NCI-H187 (cell line): ENCODE measurements at places on chromosomes 4 and X.
A peak's percentile ranks its signal among the peaks of the same experiment; 100 is the strongest.

DNA sequence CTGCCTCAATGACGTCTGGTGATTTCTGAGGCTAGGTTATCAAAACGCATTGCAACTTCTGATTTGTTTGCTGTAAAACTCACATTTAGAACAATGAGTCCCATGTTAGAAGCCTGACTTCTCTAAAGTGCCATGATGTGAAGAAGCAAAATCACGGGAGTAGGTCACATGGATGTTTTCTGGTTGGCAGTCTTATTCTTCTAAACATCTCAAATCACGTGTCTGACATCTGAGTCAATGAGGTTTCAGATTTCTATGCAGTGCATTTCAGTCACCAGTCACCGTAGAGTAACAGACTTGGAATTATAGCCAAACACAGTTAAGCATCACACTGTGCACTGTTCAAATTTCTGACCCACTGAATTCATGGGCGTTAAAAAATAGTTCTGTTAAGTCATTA lies 482.1 kb downstream of the TMA16 start:
- DNase-seq, result no peak

DNA sequence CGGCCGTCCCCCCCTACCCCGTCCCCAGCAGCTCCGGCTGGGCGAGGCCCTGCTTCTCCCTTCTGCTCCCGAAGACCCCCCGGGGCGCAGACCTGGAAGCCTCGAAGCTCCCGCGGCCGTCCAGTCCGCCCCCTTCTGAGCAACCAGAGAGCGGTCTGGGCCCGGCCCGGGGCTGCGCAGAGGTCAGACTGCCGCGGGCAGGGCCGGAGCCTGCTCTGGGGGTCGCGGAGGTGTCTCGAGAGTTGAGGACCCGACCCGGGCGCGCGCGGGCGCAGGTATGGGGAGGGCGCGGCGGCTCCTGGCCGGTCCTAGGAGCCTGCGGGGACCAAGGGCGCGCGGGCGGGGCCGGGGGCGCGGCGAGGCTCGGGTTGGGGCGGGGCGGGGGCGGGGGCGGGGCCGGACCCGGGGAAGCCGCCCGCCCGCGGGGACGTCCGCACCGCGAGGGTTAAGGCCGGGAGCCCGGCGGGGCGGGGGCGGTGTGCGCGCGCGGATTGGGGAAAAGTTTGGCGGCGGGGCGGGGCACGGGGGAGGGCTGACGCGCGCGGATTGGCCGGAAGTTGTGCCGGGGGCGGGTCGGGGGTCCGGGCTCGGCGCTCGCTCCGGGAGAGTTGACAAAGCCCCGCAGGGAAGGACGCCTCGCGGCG lies at the start of gene FGFRL1:
Gene FGFRL1, plus strand, starts transcription at position 605 of the 644 bp plus-strand sequence. CDS start 860 bp downstream, outside the sequence.
- no peak for DNase-seq

DNA sequence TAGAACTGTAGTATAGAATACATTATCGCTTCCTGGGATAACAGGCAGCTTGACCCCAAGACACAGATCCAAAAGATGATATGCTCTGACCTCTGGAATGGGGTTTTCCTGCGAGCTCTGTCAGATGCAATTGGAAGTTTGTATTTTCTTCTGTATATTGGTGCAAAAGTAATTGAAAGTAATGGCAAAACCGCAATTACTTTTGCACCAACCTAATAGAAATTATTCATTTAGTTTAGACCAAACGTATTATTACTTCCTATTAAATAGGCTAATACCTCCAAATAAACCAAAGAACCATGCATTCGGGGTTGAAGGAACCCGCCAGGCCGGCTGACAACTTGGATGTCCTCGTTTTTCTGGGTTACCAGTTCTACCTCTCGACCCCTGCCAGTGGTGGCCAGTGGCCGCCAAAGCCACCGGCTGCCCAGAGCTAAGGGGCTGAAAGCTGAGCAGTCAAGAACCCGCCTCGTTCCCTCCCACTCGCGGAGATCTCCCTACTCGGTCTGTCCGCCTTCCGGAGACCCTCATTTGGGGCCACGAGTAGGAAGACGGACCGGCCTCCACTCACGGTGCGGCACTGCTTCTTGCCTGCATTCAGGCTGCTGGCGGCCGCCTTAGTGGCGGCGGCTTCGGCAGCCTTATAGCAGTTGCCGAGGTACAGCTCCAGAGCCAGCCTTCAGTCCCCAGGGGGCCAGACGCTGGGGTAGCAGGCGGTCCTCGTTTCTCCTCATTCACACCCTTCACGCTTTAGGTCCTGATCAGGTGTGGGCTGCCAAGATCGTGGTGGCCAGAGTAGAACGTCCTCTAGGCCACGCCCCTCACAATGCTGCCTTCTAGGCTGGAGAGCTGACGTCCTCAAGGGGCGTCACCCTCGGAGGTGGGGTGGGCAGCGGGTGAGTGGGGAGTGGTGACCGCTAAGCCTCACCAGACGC lies 121.9 kb downstream of the RBMX2 start:
- no peak for DNase-seq

DNA sequence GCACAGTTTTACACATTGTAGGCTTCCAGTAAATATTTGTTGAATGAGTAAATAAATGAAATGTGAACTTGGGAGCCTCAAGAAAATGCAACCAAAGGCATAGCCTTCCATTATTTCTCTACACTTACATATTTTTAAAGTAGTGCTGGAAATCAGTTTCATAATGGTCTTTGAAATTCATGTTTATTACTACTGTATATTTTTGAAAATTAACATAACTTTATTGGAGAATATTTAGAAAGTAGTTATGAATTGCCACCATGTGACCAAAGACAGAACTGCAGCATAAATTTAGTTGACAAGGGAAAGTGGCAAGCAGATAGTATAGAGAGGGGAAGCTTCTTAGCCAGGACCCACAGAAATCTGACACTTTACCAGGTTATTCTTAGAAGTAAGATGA lies 6.4 kb downstream of the TCEAL8 start:
- DNase-seq, result no peak

GRCh38 chrX:153901753-153902140 lies 2.7 kb upstream of the AVPR2 start:
- peak; percentile 39 for DNase-seq

DNA sequence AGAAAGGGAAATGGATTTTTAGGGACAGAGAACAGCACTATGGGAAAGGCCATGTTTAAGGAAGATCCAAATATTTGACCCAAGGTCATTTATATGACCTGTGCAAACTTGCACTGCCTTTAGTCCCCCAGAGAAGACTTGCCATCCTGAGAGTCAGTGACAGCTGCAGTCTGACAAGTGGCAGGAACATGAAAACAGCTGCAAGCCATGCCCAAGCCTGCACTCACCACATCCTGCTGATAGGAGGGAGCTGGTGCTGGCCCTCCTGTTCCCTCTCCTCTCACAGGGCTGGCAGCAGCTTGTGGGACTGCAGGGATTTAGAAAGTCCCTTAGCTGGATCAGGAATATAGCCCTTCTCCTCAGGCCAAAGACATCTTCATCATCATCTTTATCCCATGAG lies 187.7 kb downstream of the RAP1GDS1 start:
- DNase-seq, result no peak

- DNase-seq, result no peak
These were observed 103.9 kb upstream of the MAOA start for GRCh38 chrX:43552156-43552555.

DNA sequence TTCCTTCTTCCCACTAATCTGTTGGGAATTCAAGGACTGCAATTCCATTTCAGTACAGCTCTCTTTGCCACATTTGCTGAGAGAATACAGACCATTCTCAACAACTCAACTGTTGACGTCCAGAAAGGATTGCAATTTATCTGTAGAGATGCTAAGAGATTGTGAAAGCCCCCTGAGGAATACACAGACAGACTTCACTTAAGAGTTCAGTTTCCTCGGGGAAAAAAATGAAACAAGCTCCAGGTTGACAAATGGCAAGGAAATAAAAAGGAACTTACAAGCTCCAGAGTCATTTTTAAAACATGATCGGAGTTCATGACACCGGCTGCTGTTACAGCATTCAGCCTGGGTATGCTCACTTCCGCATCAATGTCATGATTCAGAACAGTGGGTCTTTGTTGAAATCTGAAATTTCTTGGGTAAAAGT lies 13.8 kb downstream of the TLR10 start:
- no peak for DNase-seq

DNA sequence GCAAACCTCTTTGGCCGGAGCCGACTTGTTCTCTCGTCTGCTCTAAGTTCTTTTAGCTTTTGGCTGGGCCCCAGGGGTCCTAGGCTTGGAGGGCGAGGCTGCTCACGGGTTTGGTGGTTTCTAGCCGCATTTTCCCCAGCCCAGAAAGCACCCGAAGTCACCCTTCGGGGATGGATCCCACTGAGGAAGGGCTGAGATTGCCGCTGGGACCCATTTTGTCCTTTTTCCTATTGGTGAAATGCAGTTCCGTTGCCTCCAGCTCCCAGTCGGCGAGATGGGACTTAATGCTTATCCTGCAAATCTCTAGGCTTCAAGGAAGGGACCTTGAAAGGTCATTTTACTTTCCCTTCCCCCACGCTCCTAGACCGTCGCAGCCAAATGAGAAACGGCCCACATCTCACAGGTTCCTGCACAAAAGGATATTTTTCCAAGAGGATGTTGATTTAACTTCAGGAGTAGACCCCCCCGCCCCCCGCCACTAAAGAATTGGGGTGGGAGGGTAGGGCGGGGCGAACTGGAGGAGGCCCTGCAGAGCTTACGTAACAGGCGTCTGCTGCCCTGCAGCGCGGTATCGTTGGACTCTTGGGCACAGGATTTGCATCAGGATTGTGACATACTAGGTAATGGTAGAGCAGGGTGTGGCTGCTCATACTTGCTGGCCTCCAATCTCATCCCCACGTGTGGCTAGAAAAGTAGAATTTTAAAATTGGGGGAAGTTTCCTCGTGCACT lies 564 bp downstream of the PGK1 start:
- DNase-seq, result peak; percentile 2

DNA sequence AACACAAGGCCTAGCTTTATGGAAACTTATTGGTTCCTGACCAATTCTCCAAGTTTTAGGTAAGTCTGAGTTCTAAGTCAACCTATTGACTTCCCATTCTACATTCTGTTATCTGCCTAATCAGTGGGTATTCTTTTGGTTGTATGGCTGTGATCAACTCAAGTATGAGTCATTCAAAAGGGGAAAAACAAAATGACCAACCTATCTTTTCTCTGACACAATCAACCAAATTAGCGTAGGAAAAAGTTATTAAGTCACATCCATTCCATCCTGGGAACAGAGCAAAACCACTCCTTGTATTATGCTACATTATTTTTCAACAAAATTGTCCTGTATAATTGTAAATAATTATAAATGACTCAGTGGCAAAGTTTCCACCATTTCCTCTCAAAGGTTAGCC lies 136.2 kb downstream of the SHROOM4 start:
- DNase-seq, result no peak

- no peak for DNase-seq
These were observed 33.6 kb upstream of the CCNG2 start for GRCh38 chr4:77123411-77123810.

DNA sequence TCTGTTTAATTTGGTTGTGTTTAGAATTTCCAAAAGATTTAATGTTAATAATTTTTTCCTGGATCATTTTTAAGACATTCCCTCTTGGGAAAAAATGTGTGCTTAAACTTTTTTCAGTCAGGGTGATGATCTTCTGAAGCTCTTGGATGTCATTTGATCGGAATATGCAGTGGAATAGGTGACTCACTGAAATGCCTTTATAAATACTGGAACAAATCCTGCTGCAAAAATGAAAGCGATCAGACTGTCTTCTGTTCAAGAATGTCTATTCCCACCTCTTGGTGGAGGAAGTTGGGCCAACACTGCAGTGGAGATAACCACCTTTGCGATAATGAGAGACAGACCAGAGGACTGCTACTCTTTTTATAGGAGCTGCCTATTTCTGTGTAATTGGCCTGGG lies 46.7 kb downstream of the LARP1B start:
- no peak for DNase-seq

GRCh38 chr4:69714086-69714485 lies 46.3 kb downstream of the SULT1B1 start:
- DNase-seq, result peak; percentile 39

GRCh38 chr4:37794056-37794455 lies 32.4 kb upstream of the PGM2 start:
- DNase-seq, result no peak

DNA sequence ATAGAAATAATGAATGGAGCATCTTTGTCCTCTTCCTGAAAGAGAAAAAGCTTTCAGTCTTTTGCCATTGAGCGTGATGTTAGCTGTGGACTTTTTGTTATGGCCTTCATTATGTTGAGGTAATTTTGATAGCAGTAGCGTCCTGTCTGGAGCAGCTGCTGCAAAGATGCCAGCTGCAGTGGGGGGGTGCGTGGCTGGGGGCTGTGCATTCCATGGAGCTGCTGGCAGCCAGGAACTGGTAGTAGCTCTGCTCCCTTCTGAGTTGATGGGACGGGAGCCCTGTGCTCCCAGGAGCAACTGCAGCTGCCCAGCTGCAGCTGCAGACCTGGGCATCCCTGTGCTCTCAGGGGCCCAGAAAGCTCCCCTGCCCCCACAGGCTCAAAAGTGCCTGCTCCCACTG lies 50.4 kb downstream of the CCDC160 start:
- no peak for DNase-seq

- no peak for DNase-seq
These were observed 16.3 kb downstream of the CD99 start for GRCh38 chrX:2707334-2707760.

GRCh38 chr4:153223427-153223801 lies 19.2 kb downstream of the TRIM2 start:
- DNase-seq, result no peak

GRCh38 chr4:53558065-53558801 lies 33.1 kb downstream of the LNX1 start:
- no peak for DNase-seq

GRCh38 chrX:42748067-42748850 lies 29.7 kb downstream of the PPP1R2C start:
- no peak for DNase-seq

DNA sequence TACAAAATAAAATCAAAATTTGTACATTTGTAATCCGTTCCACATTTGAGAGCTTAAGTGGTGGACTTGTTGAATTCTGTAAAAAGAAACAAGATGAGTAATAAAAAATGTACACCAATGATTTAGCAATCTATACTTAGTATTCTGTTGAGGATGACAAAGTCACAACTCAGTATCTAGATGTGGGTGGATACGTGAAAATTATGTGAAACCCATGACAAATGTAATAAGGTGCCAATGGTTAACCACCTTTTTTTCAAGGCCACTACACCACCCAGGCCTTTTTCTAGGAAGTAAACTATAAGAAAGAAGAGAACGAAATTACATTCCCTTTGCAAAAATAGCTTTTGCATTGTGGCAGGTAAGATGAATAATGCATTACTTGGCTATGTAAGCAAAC lies 77.0 kb downstream of the ATP8A1 start:
- no peak for DNase-seq

GRCh38 chr4:11264841-11265240 lies 163.9 kb downstream of the HS3ST1 start:
- DNase-seq, result no peak

DNA sequence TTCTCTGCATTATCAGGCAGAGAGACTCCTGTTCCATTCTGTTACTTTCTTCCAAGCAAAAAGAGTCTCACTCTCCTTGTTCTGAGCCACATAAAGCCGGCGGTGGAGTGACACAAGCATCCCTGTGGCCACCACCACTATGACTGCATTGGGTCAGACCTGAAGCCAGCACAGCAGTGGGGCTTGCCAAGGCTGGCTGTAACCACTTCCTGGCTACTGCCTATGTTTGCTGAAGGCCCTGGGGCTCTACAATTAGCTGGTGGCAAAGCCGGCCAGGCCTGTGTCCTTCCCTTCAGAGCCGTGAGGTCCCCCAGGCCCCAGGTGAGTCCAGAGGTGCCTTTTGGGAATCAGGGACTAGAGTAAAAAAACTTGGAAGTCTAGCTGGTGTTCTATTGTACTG lies 31.8 kb downstream of the PLAC8 start:
- no peak for DNase-seq

GRCh38 chrX:45749375-45749774 lies 548.7 kb upstream of the DIPK2B start:
- no peak for DNase-seq

- DNase-seq, result no peak
These were observed 5.2 kb downstream of the PPAT start for GRCh38 chr4:56430203-56430602.
